ENCODE measurements at places on chromosomes 4 and X.

GRCh38 chr4:145302725-145303124 lies 122.3 kb upstream of the OTUD4 start:
- DNase-seq = no peak

DNA sequence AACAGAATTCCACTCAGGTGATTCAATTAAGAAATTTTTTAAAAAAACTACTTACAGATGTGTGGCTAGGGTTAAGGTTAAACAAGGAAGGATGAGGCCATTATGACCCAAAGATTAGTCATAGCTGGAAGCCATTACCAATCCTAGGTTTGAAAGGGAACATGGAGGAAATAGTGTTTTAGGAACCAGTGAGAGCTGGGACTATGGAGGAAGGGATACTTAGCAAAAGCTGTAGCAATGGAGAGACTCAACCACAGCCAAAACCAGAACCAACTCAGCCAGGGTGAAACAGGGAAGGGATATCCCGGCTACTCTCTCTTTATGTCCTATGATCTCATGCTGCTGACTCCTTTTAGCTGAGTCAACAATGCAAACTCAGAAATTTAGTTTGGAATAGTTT lies 148.6 kb upstream of the CNKSR2 start:
- no peak for DNase-seq

- no peak for DNase-seq
These were observed 267.1 kb downstream of the PAPSS1 start for GRCh38 chr4:107452717-107453630.

- DNase-seq = no peak
These were observed 33.1 kb downstream of the SLC10A7 start for GRCh38 chr4:146488495-146489174.

DNA sequence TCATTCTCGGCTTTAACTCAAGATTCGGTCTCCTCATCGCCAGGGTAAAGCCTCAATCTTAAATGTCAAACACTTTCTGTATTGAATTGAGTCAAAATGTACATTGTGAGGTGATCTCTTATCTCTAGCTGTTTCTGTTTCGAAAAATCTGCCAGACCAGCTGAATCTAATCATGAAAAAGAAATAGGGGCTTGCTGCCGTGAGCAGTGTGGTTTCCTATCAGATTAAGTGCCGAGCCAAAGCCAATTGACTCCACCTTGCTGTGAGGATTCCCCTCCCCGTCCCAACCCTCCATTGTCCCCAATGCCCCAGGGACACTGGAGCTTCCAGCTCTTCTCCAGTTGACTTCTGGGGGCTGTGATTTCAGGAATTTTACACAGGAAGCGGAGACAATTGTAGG lies 12.5 kb upstream of the CRLF2 start:
- peak; percentile 71 for DNase-seq

GRCh38 chrX:19334945-19335626 lies 8.6 kb upstream of the PDHA1 start:
- peak; percentile 63 for DNase-seq

DNA sequence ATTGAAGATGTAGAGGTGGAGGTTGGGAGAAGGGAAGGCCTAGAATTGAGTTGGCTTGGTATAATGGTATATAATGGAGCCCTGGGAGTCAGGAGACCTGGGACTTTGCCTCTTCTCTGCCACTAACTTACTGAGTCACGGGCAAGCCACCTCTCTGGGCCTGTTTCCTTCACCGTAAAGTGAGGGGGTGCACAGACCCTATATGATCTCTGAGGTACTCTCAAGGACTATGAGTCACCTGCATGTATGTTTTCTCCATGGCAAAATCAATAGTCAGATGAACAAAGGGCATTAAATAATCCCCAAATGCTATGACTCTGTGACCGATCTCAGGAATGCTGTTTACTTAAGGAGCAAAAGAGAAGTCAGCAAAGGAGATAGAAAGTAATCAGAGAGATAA lies 5.1 kb downstream of the P2RY4 start:
- no peak for DNase-seq

DNA sequence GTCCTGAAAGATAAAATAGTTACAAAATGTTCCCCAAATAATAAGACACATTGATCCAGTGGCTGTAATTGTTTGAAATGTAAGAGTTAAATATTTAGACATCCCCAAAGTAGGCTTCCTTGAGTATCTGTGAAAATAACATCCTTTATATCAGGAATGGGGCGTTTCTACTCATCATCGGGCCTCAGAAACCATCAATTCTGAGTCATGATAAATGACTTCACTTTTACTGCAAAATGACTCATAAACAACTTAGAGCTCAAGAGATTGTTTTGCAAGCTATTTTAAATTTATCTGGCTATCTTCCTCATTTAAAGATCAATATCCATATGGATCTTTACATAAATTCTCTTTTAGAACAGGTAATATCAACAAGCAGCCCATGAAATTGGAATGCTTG lies 369.4 kb upstream of the CNKSR2 start:
- no peak for DNase-seq

- no peak for DNase-seq
These were observed 314.2 kb downstream of the SLC7A11 start for GRCh38 chr4:137927972-137928371.

- peak; percentile 6 for DNase-seq
These were observed 518 bp downstream of the ARMCX1 start for GRCh38 chrX:101550751-101551379.

GRCh38 chr4:54373718-54374210 lies 144.7 kb downstream of the PDGFRA start:
- no peak for DNase-seq

GRCh38 chr4:76872556-76872955 lies 25.4 kb downstream of the SOWAHB start:
- no peak for DNase-seq

- DNase-seq = no peak
These were observed 325.7 kb upstream of the GIMD1 start for GRCh38 chr4:106694232-106694631.

DNA sequence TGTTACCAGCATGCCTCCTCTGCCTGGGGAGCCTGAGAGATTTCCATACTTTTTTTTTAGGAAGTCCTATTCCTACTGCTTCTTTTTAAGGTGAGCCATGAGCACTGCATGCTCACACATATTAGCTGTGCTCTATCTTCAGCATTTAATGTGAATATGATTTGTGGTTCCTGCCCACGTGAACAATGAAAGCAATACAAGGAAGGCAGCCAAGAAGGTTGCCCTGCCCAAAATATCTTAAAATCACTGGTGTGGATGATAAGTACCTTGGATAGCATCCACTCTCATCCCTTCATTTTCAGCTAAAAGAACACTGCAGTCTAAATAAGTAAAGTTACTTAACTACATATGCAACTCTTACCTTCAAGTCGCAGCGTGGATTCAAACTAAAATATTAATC lies 607.5 kb downstream of the PACRGL start:
- DNase-seq = no peak

GRCh38 chr4:69653147-69653546 lies at the start of gene UGT2A1:
Gene UGT2A1, minus strand, starts transcription at chr4:69653247. Its CDS starts 5,603 bp downstream, at chr4:69647644.
- DNase-seq = no peak

GRCh38 chr4:167359711-167360110 lies 125.4 kb upstream of the SPOCK3 start:
- DNase-seq = no peak

DNA sequence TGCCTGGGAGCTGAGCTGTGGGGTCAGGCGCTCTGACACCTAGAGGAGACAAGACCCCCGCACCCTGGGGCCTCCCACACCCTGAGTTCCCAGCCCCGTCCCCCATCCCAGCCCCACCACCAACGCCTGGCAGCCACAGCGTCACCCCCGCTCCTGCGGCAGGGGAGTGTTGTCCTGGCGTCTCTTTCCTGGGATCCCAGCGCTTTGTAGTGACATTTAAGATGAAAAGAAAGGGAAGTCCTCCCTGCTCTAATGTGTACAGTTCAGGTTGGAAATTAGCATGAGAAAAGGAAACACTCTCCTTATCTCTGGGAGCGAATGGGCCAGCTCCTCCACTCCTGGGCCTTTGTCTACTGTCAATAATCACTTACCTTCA lies 112.1 kb downstream of the FAM53A start:
- peak; percentile 63 for DNase-seq

DNA sequence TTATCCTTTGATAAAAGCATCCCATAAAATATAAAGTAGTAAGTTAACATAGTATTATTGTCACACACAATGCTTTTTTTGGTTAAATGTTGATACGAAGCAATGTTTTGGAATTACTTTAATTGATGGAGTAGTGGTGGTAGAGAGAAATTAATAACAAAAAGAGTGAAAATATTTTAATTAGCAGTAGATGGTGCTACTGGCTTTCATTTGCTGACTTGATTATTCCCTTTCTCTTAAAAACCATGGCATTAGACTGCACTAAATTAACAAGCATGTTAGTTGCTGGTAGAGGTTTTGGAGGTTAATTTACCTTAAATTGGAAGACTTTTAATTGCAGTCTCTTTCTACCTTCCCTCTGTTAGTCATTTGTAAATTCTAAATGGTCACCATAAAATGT lies 8.9 kb upstream of the DCK start:
- DNase-seq = no peak

- DNase-seq = no peak
These were observed 1346.7 kb upstream of the IGFBP7 start for GRCh38 chr4:58456727-58457384.

DNA sequence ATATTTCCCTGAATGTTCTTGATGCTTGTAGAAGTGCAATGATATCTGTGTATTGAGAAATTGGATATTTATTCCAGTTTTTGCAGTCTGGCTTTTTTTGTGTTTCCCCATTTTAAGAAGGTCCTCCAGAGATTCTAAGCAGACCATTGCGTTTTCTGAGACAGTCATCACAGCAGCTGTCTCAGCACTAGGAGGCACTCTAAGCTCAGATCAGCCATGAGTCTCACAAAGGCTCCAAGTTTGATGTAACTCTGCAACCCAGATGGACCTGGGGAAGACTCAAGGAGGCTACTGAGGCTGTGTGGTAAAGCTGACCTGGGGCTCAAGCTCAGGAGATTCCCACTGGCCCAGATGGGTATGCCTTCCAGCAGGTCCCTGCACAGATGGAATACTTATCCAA lies 89.3 kb upstream of the CYLC1 start:
- DNase-seq = peak; percentile 8

DNA sequence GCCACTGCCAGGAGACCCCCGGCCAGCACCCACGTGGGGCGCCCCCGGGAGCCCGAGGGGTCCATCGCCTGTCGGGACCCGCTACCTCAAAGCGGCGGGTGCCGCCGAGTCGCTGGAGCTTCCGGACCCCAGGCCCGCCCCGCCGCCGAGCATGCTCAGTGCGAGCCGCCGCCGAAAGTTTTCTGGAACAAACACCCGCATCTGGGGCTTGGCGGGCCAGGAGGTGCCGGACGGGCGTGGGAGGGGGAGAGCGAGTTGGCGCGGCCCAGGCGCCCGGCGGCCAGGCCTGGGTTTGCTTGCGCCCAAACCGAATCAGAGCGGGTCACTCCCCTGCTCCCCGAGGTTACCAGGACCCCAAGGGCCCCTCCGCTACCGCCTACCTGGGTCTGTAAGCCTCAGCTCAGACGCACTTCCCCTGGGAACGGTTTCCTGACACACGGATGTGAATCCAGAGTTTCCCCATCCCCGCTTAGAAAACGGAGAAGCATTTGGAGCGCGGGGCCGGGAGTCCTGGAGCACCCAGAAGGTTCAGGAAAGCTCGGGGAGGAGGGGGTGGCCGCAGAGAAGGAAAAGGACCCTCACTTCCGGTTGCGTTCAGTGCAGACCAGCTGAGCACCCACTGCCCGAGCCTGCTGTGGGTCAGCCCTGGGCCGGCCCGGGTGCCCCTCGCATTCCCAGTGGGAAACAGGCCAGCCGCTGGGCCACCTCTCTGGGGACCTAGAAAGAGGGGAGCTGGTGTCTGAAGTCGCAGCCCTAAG lies at the start of gene EVC2:
EVC2 (minus strand) TSS at position 111 of the 758 bp plus-strand sequence; CDS start at position 65, 46 bp downstream.
- DNase-seq = peak; percentile 33

- no peak for DNase-seq
These were observed 352.3 kb downstream of the GRXCR1 start for GRCh38 chr4:43244688-43245382.

DNA sequence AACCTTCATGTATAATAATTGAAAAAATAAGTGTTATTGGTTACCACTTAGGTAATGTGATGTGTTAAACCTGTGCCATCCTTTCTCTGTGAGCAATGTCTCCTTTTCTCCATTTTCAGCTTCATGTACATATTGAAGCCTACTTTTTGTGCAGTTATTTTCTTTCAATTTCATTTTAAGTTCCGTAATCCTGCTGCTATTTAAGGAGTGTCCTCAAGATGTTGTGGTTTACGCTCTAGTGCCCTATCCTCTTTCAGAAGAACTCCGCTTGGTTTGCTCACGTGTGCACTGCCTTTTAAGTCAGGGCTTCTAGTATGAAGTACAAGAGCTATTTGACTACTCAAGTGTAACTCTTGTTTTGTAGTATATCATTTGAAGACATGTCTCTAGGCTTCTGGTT lies 2253.2 kb upstream of the TENM3 start:
- DNase-seq = no peak

GRCh38 chr4:184503869-184504300 lies 29.5 kb upstream of the IRF2 start:
- no peak for DNase-seq

DNA sequence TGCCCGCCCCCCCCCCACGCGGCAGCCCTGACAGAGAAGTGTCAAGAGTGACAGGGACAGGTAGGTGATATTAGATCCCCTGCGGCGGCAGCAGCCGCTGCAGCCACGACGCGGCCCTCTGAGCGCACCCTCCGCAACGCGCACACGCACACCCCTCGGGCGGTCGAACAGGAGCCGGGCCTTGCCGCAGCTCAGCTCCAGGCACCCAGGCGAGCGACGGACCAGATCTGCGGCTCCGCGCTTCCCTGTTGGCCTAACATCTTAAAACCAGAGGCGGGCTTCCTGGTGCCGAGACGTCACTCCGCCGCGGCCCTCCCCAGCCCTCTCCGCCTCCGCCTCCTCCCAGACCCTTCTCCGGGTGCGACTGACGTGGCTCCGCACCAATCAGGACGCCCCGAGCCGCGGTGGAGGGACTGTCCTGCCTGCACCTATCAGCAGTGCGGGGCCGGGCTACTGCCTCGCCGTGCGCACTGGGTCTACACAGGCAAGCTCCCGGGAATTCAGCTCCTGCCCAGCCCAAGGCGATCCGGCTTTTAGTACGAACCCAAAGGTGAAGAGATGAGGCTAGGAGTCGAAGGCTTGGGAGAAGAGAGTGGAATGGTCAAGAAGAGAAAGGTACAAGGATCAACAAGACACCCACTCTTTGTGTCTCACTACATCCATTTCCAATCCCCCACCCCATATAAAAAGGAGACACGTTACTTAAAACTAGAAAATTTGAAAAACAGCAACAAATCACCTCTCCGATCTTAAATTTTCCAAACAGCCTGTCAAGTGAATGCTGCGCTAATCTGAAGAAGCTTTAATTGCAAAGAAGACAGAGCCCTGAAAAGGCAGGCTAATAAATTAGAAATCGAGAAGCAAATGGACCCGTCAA lies at the start of gene PITX2:
PITX2 (minus strand) TSS at position 237 of the 877 bp plus-strand sequence. CDS start 617 bp downstream, outside the sequence.
- peak; percentile 90 for DNase-seq

GRCh38 chr4:182758273-182758672 lies 158.9 kb downstream of the DCTD start:
- no peak for DNase-seq

GRCh38 chr4:139401368-139401767 lies 52.6 kb upstream of the RAB33B start:
- DNase-seq = no peak

DNA sequence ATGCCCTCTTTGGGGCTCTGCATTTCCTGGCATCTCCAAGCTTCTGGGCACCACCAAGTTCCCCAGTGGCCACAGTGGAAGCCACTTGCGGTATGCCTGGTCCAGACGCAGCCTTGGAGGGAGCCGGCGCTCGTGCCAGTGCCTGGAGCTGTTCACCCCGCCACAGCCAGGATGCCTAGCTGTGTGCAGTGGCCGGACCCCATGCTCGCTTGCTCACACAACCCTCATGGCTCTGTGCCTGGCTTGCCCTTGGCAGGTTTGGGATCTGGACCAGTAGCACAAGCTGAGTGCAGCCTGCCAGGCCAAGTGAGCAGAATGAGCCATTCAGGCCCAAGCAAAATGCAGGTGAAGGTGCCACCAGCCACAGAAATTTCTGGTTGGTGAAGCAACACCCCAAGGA lies 283.5 kb downstream of the EVC2 start:
- no peak for DNase-seq
